ENCODE measurements at places on chromosomes 1 and 21.
A peak's percentile ranks its signal among the peaks of the same experiment; 100 is the strongest.

GRCh38 chr1:244788493-244789275, 46.8 kb upstream of the COX20 start:
- DNase-seq: no peak

GRCh38 chr1:98761219-98761865, 99.8 kb downstream of the SNX7 start:
- no peak for DNase-seq

GRCh38 chr1:197902131-197902453, 338 bp upstream of the C1orf53 start:
- DNase-seq: no peak

GRCh38 chr1:212257157-212257556, 28.1 kb upstream of the PPP2R5A start:
- no peak for DNase-seq

GRCh38 chr1:186442651-186443375, 18.1 kb downstream of the PDC start:
- no peak for DNase-seq

- no peak for DNase-seq
Observed at GRCh38 chr1:55346586-55346985, 131.4 kb upstream of the USP24 start.

DNA sequence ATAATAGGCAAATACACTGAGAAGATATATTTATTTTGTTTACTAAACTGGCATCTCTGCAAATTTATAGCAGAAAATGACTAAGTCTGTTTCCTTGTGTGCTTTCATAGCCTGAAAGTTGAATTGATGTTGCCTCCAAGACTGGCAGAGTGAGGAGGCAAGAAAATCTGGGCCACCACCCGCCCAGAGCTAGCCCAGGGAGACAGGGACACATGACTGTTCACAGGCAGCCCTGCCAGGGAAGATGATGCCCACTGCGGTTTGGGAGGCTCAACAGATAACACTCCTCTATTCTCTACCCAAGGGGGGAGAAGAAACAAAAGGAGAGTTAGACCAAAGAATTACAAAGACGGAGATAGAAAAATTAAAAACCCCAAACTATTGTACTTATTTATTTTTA, 37.1 kb downstream of the OPTC start:
- DNase-seq: no peak

DNA sequence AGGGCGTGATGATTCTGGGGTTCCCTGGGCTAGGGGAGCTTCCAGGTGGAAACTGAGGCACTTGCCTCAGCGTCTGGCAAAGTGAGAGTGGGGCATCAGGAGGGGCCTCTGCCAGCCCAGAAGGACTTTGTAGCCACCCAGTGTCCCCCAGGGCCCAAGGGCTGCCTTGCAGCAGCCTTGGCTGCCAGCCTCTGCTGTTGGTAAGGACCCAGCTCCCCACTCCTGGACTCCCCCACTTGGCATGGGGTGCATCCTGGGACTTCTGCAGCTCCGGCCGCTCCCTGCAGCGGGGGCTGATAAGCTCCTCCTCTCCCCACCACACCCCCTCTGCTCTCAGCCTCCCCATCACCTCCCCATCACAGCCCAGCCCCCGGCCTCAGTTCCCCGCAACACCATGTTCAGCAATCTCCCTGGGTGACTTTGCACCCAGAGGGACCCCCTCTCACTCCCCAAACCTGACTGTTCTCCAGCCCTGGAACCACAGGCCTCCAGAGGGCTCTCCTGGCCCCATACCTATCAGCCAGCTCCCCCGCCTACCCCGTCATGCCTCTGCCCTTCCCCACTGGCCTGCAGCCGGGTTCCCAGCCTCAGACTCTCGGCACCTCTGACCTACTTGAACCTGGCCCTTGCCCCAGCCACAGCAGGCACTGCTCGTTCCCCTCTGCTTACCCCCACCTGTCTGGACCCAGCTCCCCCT, 113.0 kb downstream of the CRYAA start:
- DNase-seq: no peak

GRCh38 chr1:156346636-156347035, 8.3 kb downstream of the TSACC start:
- no peak for DNase-seq

DNA sequence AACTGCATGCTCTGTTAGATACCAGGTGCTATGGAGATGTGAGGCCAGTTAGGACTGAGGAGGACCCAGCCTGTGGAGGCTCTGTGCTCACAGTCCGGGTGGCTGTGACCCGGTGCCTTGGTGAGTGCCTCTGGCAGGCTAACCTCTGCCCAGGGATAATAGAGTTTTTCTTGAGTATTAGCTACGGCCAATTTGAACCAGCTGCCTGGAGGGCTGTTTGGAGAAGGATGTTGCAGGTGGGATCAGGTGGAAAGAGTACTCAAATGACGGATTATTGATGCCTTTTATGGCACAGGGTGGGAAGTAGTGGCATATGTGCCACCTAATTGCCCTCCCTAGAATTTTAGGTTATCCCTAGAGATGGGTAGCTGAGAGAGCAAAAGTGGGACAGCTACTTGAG, 182.7 kb downstream of the GRIK3 start:
- DNase-seq: no peak

DNA sequence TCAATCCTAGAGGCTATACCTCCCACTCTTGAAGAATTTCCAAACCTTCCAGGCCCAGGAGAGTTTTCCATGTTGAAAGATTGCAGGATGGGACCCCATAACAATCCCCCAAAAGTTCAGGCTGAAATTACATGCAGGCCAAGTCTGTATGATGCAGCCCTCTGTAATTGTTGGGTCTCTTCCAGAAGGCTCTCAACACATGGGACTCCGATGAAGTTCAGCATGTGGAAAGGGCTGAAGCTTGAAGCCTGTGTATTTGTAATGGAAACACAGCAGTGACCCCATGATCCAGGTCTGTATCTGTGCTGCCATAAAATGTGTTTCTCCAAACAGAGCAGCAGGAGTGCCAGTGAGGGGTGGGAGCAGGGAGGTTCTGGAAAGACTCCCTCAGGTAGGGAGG, 202.5 kb upstream of the LYPLAL1 start:
- no peak for DNase-seq

GRCh38 chr1:145999321-146000024, 3.1 kb upstream of the TXNIP start:
- peak; percentile 90 for DNase-seq

GRCh38 chr1:223763251-223763650, 50.9 kb downstream of the CAPN2 start:
- DNase-seq: no peak

- no peak for DNase-seq
Observed at GRCh38 chr1:165629151-165629550, 1.9 kb upstream of the MGST3 start.

GRCh38 chr1:162056043-162056442, 13.4 kb upstream of the NOS1AP start:
- DNase-seq: peak; percentile 75

DNA sequence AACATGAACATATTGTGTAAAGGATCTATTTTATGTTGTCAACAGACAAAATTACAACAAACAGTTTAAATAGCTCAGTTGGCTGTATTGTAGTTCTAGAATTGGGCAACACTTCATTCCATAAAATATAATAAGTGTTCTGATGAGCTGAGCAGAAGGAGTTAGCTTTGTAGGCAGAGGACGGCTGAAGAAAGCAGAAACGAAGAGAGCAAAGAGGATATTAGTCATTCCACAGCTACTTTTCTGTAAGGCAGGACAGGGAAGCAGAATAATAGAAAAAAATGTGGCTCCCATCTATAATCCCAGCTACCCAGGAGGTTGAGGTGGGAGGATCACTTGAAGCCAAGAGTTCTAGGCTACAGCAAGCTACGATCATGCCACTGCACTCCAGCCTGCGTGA, 20.2 kb upstream of the IVNS1ABP start:
- no peak for DNase-seq

GRCh38 chr1:109198043-109198695, 15.5 kb upstream of the SARS1 start:
- DNase-seq: no peak

DNA sequence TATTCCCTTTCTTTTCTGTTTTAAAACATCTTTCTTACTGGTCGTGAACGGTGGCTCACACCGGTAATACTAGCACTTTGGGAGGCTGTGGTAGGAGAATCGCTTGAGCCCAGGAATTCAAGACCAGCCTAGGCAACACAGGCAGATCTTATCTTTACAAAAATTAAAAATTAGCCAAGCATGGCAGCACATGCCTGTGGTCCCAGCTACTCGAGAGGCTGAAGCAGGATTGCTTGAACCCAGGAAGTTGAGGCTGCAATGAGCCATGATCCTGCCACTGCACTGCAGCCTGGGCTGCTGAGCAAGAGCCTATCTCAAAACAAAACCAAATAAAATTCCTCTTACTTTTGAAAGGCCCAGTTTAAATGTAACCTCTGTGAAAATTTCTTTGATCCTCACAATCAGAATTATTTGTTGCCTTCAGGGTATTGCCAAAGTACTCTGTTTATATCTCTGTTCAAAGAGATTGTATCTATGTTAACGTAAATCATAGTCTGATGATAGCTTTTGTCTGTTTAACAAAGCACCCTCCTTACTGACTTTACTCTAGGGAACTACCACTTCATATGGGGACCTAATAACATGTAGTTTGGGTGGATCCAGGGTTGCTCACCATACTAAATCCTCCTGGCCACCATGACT, 71.6 kb downstream of the RERE start:
- no peak for DNase-seq

- no peak for DNase-seq
Observed at GRCh38 chr1:25080294-25081209, 150.5 kb upstream of the RUNX3 start.

DNA sequence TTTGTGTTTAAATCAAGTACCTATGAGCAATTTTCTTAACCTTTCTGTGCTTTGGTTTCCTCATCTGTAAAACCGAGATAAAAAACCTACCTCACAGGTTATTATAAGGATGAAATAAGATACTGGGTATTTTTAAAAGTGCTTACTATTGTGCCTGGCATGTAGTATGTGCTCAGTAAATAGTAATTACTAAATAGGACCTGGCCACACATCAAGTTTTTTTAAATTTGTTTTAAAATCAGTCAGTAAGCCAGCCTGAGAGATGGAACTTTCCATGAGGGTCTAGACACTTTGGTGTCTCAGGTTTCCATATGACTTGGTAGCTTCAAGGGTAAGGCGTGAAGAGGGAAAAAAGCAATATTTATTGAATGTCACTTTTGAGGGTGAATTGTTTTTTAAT, 7.0 kb upstream of the ATF3 start:
- no peak for DNase-seq

DNA sequence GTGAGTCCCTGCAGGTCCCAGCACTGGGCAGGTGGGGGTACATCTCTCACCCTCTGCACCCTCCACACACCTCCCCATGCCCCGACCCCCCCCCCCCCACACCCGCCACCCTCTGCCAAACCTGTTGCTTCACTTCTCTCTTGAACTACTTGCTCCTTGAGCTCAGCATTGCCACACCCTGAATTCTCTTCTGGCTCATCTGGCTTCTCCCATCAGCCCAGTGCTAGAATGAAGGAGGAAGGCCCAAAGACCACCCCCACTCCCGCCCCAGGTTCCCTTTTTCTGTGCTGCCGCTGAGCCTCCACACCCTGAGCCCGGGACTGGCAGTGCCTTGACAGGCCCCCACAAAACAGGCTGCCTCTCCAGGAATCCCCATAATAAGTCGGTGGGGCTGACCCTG, 6.4 kb upstream of the TNNI1 start:
- no peak for DNase-seq

- no peak for DNase-seq
Observed at GRCh38 chr1:150372580-150372979, 8.6 kb downstream of the RPRD2 start.

DNA sequence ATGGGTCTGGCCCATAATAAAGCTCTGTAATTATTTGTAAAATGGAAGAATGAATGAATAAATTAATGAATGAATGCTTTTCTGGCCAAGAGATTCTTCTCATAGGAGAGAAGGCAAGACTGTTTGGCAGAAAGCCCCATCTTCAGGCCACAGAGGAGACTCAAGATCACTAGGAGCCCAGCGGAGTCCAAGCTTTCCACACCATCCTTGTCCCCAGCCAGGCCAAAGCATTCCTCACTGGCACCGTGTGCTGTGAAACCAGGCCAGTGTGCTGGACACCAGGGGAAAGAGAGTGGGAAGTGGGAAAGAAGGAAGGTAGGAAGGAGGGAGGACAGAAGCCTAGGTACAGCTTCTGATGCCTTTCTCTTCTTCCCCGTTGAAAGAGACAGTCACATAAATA, 86.4 kb downstream of the PLXNA2 start:
- DNase-seq: no peak

DNA sequence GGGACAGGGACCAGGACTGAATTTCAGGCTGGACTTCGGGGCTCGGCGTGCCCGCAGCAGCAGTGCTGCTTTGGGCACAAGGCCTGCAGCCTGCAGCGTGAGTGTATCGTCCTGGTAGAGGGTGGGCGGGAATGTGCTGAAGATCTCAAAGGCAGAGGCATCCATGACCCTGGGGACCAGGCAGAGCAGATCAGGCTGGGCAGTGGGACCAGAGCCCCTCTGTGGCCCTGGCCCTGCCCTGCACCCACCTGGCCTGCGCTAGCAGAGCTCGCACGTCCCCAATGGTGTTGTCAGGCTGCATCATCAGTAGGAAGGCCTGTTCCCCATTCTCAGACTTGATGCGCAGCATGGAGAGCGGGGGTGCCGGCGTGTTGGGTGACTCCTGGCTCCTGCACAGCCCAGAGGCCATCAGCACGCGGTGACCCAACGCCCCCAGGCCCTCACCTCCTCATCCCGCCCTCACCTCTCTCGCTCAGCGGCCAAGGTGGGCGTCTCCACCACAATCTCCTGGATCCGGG, 2.6 kb downstream of the SH3BGRL3 start:
- DNase-seq: no peak

DNA sequence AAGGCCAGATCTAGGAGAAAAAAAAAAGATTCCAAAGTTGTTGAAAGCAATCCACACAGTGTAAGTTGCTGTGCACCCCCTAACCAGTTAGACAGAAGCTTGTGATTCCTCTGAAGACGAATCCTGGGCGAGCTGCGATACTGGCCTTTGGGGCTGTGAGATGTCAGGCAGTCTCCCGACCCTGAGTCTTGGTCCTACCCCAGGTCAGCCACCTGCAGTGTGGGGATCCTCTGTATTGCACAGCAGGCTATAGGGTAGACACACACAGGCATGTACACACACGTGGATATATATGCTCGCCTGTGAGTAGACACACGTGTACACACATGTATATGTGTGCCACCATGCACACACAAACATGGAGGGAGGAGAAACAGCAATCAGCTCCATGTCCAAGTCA, 12.9 kb downstream of the ACTRT2 start:
- DNase-seq: no peak

GRCh38 chr1:107594536-107594935, 370.4 kb downstream of the VAV3 start:
- DNase-seq: no peak

DNA sequence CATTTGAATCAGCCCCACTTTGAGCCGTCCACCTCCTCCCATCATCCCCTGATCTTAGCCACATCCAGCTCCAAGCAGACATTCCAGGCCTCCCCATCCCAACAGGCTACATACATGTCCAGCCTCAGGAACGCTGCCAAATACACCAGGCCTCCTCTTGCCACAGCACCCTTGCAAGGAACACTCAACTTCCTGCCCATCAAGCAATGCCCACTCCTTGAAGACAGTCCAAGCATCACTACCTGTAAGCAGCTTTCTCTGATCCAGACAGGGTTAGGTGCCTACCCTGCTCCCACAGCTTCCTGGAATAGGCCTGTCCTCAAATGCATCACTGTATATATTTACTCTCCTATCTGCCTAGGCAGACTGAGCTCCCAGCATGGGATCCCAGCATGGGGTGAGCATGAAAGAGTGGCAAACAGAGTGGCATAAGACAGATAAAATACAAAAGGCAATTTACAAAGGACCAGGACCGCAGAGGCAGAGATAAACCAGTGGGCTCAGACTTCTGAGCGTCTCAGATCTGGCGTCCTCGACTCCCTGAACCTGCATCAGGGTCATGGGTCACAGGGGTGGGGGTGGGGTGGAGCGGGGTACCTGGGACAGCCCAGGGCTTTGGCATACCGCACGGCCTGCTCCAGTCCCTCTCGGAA, 816 bp downstream of the HYI start:
- no peak for DNase-seq

Measured in MM.1S (cell line).